Endothelial cell of umbilical vein (primary cell): ENCODE measurements at places on chromosomes 13 and 19. TPM values are rescaled to one million over a fixed set of nuclear protein-coding genes. Genes with fewer than 3 reads are reported as not detected.

GAPDHS gene
- total RNA-seq: not detected in 2 replicates

DNA sequence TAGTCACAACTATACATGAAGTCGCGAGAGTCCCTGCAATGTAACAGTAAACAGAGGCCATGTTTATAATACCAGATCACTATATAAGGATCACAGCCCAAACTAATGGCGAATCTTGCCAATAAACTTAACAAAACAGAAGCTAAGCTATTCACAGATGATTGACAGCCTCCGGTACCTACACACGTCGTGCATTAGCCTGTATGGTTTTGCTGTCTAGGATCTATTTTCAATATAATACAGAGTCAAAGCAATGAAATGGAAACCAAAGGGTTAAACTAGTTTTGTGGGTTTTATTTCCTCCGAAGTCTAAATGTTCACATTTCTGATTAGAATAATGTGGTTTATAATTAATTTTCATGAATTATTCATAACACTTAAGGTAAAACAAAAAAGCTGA is 10.1 kb downstream of the ANKRD10 start:
- no peak for DNase-seq

DNA sequence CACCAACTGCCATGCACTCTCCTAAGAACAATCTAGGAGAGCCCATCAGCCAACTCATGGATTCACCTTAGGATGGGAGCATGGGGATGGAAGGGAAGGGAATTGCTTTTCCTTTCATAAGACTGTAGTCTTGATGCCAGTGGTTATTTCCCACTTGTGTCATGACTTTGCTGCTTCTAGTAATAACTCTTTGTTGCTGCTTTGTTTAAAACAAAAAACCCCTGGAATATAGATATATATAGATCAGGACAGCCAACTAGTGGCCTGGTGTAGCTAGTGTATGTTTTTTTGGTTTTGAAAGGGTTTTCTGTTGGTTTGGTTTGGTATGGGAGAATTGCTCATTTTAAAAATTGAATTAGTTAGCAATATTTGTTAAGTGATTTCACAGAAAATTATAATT is 39.3 kb upstream of the KCTD4 start:
- no peak for DNase-seq

GRCh38 chr13:29578300-29579085 is 17.0 kb downstream of the SLC7A1 start:
- DNase-seq: peak; percentile 55

- no peak for DNase-seq
Measured at GRCh38 chr13:52686376-52686775, 33.7 kb downstream of the SUGT1 start.

STAP2 gene
- 11.8 and 12.2 TPM in 2 replicates for total RNA-seq

THOP1 gene
- total RNA-seq: 108 and 115 TPM in 2 replicates

- DNase-seq: no peak
Measured at GRCh38 chr19:45123440-45123850, 30.5 kb downstream of the PPP1R37 start.

TMEM221 gene
- total RNA-seq: not detected in 2 replicates

ZSCAN22 gene
- total RNA-seq: 3.6 and 3.7 TPM in 2 replicates

- no peak for DNase-seq
Measured at GRCh38 chr19:16133818-16134217, 9.7 kb upstream of the HSH2D start.

ZNF835 gene
- total RNA-seq: not detected in 2 replicates

DNA sequence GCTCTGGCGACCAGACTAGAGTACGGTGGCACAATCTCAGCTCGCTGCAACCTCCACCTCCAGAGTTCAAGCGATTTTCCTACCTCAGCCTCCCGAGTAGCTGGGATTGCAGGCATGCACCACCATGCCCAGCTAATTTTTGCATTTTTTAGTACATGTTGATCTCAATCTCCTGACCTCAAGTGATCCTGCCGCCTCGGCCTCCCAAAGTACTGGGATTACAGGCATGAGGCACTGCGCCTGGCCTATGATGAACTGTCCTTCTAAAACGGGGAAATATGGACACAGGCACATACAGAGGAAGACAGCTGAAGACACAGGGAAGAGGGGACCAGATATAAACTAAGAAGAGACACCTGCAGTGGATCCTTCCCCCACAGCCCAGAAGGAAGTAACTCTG is 12.7 kb downstream of the CLEC4M start:
- no peak for DNase-seq

DNA sequence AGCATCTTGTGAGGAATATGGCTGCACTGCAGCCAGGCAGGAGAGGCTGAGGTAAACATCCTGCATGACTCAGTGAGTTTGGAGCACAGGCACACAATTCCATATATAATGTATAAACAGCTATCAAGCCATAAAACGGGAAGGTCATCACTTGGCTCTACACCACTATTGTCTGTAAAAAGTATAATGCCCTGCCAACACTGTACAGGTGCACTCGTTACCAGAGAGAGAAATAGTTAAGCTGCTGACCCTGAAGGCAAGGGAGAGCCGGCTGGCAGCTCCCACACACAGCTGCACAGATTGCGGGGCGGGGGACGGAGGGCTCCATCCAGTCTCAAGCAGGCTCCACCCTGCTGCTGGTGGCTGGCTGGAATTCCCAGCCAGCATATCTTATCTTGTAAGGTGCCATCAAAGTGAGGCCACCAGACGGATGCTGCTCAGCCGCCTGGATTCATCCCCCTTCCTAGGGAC is 668.1 kb downstream of the SLITRK5 start:
- DNase-seq: no peak

DNA sequence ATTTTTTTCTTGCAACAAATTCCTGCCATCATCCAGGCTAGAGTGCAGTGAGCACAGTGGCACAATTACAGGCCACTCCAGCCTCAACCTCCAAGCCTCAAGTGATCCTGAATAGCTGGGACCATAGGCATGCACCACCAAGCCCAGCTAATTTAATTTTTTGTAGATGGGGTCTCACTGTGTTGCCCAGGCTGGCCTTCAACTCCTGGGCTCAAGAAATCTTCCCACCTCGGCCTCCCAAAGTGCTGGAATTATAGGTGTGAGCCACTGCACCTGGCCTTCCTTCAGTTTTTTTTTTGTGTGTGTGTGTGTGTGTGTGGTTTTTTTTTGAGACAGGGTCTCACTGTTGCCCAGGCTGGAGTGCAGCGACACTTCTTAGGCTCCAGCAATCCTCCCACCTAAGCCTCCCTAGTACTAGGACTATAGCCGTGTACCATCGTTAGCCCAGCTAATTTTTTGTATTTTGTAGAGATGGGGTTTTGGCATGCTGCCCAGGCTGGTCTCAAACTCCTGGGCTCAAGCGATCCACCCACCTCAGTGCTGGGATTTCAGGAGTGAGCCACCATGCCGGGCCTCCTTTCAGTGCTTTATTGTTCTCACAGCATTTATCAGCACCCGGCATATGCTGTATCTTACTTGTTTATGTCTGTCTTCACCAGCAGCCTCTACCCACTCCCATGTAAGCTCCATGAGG is 5.9 kb upstream of the SRRM5 start:
- DNase-seq: no peak

DNA sequence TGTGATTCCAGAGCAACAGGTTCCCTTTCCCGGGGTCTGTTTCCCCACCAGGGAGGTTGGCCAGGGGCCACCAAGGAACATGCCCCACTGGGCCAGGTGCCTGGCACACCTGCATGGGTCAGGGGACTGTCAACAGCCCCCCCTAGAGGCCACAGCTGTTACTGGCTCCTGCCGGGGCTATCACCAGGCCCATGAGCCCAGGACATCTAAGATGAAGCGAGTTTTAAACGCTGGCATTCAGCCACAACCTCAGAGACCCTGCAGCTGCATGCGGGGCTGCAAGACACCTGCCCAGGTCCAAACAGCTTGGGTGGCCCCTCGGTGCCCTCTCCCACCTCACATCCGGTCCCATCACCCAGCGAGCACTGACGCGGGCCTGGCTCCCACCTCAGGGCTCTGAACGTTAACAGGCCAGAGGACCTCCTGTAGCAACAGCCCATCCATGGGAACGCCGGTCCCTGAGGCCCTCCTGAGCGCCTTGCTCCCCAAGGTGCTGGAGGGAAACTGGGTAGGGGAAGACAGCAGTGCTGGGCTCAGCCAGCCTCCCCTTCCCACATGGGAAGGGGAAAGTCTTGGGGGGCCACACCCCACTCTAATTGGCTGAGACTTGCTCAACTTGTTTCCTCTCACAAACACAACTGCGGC is 12.0 kb downstream of the KHSRP start:
- no peak for DNase-seq

GRCh38 chr13:46598140-46598819 is 45.3 kb downstream of the LRCH1 start:
- no peak for DNase-seq

DNA sequence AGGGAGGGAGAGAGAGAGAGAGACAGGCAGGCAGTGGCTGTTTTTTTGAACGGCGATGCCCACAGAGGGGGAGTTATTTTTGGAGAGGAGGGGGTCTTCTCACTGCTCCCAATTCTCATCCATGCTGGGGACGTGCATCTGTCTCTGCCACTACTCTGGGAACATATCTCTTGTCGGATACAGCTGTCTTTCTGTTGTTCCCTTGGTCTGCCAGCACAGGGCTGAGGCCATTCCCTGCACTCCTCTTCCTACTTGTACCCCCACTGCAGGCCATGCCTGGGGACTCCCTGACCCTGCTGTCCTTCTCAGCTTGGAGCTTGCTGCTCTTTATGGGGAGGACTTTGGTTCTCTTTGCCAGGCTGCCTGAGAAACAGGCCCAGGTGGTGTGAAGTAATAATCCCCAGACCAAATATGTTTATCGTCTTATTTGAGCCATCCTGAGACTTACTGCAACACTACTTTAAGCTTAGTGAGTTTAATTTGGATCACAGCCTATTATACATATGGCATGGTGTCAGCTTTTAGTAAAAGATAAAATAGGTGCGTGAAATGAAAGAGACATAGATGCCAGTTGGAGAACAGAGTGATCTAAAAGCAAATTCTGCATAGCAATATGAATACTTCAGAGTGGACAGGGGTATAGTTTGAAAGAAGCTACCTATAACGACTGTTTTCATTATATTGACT is 19.1 kb downstream of the LRCH1 start:
- DNase-seq: no peak

DNA sequence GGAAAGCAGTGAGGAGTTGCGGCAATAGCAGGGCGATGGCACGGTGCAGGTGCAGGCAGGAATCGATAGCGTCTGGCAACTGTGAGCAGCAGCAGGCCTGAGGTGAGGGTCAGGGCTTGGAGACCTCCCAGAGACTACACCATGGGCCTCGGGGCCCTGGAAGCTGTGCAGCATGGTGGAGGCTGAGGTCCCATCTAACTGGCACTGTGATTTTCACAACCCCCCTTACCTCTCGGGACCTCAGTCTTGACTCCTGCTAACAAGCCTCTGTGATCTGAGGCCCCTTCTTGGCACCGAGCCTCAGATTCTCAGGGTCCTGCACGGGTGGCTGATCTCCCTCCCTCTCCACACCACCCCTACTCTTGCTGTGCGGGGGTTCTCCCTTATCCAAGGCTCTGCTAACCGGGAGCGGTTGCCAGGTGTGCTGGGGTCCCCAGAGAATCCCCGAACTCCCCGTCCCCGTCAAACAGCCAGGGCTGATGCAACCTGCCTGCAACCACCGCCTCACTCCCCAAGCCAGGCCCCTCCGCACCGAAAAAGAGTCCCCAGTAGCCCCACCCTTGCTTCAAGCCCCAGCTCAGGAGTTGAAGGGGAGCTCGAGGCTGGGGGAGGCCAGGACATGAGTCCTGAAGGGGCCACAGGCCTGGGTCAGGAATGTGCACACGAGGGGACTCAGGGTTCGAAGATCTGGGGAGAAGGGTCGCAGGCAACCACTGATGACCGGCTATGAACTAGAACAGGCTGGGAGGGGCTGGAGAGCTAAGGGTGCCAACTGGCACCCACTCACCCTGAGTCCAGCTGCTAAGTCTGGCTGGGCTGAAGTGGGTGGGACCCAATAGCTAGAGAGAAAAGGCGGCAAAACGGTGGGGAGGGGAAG is 4.8 kb upstream of the ATF5 start:
- DNase-seq: no peak

GRCh38 chr13:95403349-95404140 is 102.3 kb upstream of the ABCC4 start:
- DNase-seq: no peak

DNA sequence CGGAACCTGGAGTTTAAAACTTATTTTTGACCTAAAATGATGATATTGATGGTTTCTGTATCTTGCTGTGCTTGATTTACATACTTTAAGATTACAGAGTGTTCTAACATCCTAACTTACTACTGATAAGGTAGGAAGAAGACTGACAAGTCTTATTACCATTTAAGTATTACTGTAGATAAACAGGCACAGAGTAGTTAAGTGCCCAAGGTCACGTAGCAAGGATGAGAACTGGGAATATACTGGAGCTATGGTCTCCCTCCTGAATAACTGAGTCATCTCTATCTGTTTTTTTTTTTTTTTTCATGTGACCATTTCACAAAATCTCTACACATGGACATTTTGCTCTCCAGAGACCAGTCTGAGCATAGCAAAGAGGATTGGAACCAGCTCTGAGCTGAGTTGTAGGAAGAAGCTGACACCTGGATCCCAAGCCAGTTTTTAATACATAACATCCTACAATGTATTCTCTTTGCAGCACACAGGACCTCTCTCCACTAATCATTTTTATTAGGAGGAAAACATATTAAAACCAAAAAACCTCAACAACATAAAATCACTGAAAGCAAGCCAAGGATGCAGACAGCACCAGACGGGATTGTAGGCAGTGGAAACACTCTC is 173.5 kb downstream of the DNAJC15 start:
- DNase-seq: no peak

- DNase-seq: no peak
Measured at GRCh38 chr19:3708207-3708931, at the start of gene TJP3. TJP3 (plus strand) TSS chr19:3708384; CDS start chr19:3728433, 20,049 bp downstream.
